Naive B cell (primary cell): ENCODE measurements at places on chromosomes 11 and 22.
A peak's percentile ranks its signal among the peaks of the same experiment; 100 is the strongest.

DNA sequence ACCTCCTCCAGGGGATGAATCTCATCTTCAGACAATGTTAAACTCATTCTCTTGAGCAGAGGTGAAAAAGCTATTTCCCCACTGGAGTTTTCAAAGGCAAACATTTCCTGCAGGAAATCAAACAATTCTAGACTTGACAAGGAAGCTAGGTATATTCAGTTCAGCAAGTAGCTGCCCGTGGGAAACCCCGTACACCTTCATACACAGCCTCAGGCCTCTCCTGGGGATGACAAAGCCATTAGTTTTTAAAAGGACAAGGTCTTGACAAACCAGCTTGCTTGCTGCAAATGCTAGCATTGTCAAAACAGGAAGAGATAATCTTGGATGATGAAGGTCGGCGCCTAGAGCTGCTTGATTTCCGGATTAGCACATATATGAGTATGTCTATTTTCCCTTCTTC lies 1630.8 kb upstream of the TENM4 start:
- no peak for DNase-seq

DNA sequence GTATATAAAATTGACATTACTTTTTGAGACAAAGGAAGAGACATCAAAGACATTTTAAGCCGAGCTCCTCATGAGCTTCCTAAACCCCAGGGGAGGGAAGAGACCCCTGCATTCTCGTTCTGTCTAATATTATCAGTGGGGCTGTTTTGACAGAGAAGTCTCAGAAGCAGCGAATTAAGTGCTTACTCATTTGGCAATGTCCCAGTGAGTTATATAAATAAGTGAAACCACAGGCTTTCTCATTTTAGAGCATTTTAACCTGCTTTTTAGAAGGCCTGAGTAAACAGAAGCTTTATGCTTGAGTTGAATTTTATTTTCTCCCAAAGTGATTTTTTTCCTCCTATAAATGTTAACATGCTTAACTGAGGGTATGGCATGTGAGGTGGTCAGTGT lies 23.2 kb upstream of the C1QTNF4 start:
- no peak for DNase-seq

DNA sequence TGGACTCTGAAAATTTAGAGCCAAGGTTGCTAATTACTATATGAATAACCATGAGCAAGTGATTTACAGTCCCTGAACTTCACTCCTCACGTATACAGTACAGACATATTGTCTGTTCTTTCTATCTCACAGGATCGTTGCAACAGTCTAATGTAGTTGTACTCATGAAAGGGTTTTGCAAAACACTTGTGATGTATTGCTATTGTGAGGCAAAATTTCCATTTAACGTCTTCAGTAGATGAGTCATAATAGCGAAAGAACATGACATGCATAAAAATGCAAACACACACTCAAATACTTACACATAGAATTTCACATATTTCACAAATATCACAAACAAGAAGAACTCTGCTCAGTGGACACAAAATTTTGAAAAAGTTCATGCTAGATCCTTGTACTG lies 134.6 kb upstream of the TRPC6 start:
- DNase-seq: no peak

GRCh38 chr11:32888805-32889204 lies 3.8 kb upstream of the QSER1 start:
- no peak for DNase-seq

GRCh38 chr11:1389103-1389931 lies 417 bp upstream of the BRSK2 start:
- DNase-seq: peak; percentile 95

DNA sequence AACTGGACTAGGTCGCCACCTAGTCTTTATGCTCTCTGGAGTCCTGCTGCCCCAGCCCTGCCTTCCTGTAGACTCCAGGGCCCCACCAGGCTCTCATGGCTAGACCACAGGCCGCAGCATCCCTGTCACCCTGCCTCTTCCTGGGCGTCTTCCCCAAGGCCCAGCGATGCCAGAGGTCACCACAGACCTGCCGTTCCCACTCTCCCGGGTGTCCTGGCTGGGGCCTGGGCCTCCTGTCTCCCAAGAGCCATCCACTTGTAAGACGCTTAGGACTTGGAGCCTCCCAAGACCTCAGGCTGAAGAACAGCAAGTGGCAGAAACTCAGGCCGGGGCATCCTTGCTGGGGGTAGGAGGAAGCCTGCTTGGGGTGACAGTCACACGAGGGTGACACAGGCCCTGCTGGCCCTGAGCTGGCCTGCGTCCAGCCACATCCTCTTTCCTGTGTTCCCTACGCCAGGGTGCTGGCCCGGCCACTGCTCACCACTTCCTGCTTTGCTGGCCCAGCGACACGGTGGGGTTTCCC lies 2.0 kb upstream of the TCIRG1 start:
- no peak for DNase-seq

DNA sequence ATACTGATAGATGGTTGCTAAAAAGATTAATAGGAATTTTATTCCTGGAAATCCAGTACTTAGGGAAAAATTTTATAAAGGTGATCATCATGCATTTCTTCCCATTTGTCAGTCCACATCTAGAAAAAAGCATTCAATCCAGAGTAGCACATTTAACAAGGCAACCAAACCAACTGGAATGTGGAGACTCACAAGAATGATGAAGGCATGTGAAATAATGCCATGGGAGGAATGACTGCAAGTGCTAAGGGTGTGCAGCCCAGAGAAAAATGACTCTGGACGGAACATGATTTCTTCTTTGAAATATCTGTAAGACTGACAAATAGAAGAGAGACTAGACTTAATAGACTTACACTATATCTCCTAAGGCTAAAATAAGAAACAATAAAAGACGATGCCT lies 33.8 kb downstream of the BLID start:
- DNase-seq: no peak

DNA sequence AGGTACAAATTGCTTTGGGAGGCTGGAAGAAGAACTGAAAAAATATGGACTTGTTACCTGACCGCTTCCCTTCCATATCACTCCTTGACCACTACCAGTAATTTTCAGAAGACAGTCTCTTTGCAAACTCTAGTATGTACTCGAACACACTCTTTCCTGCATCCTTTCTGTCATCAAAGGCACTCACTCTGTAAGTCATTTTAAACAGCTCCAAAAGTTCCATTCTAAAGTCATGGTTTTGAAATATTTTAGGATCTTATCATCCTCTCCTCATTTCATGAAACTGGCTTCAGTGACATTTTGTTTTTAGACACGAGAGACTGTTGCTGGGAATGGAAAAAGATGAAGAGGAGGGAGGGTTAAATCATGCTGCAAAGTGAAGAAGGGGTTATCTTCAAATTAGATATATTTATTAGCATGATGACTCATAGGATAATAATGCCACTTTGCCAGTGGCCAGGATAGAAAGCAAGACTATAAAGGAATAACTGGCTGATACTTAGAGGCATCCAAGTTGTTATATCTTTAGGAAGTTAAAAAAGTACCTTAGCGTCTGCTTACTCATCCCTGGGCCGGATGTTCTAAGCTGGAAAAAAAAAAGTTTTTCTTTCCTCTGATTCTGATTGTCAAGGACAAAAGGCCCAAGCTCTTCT lies 549.3 kb downstream of the METTL15 start:
- DNase-seq: no peak

GRCh38 chr22:48366056-48366455 lies 1461.6 kb downstream of the BRD1 start:
- no peak for DNase-seq

GRCh38 chr22:36736701-36737320 lies 33.3 kb upstream of the CACNG2 start:
- no peak for DNase-seq

- no peak for DNase-seq
These were observed 11.7 kb upstream of the FLRT1 start for GRCh38 chr11:64023712-64024710.

GRCh38 chr22:17366830-17367229 lies 2.4 kb upstream of the CECR2 start:
- DNase-seq: no peak

DNA sequence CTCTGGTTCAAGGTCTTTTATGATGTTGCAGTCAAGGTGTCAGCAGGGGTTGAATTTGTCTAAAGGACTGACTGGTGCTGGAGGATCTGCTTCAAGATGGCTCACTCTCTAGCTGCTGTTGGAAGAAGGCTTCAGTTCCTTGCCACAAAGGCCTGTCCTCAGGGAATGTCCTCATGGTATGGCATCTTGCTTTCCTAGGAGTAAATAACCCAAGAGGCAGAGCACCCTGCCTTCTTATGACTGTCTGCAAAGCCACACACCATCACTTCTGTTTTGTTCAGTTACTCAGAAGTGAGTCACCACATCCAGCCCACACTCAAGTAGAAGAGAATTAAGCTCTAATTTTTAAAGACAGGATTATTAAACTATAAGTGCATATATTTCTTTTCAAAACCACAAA lies 45.2 kb downstream of the PLAAT5 start:
- DNase-seq: no peak

DNA sequence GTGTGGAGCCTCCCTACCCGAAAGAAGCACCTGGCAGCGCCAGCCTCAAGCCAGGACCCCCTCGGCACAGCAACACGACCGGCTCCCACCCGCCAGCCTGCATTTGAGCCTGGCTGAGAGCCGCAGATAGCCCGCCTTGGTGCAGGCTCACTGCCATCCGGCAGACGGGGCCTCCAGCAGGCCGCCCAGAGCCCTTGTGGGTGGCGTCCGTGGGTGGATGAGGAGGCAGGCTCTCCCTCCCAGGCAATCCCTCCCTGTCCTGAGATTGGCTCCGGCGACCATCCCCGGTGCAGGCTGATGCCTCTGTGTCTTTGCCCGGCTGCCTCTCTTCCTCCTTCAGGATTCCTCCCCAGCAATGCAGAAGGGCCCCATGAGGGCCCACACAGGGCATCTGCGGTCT lies 1527.9 kb downstream of the BRD1 start:
- no peak for DNase-seq

- DNase-seq: no peak
These were observed 104.0 kb downstream of the SOX6 start for GRCh38 chr11:16252373-16252772.

DNA sequence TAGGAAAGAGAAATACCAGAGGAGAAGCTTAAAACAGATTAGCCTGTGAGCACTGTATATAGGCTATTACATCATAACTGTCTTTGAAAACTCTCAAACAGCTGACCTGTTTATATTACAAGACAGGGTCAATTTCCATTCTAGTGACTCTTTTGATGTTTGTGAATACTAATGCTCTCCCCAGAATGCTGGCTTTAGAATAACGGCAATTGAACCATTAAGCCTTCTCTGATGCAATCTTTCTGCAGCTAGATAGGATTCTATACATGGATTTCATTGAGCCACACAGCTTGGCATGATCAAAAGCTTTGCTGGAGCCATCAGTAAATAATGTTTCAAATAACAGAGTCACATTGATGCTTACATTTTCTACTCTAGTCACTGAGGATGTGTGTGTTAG lies 122.7 kb upstream of the FAT3 start:
- DNase-seq: no peak

GRCh38 chr11:35458846-35459245 lies 39.5 kb upstream of the SLC1A2 start:
- DNase-seq: no peak

DNA sequence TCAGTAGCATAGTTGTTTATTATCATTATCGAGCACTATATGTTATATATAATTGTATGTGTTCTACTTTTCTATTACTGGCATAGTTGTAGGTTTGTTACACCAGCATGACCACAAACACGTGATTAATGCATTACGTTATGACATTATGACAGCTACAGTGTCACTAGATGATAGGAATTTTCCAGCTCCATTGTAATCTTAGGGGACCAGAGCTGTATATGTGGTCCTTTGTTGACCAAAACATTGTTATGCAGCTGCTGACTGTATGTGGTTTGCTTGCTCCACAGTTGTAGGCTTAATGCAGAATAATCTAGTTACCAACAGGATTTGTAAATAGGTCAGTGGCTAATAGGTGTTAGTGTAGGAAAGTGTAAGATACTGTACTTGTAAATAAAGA lies 66.1 kb downstream of the HSD17B12 start:
- no peak for DNase-seq

GRCh38 chr22:31530823-31531195 lies 34.5 kb downstream of the SFI1 start:
- DNase-seq: no peak

- no peak for DNase-seq
These were observed 21.8 kb upstream of the PIK3C2A start for GRCh38 chr11:17229481-17230152.

DNA sequence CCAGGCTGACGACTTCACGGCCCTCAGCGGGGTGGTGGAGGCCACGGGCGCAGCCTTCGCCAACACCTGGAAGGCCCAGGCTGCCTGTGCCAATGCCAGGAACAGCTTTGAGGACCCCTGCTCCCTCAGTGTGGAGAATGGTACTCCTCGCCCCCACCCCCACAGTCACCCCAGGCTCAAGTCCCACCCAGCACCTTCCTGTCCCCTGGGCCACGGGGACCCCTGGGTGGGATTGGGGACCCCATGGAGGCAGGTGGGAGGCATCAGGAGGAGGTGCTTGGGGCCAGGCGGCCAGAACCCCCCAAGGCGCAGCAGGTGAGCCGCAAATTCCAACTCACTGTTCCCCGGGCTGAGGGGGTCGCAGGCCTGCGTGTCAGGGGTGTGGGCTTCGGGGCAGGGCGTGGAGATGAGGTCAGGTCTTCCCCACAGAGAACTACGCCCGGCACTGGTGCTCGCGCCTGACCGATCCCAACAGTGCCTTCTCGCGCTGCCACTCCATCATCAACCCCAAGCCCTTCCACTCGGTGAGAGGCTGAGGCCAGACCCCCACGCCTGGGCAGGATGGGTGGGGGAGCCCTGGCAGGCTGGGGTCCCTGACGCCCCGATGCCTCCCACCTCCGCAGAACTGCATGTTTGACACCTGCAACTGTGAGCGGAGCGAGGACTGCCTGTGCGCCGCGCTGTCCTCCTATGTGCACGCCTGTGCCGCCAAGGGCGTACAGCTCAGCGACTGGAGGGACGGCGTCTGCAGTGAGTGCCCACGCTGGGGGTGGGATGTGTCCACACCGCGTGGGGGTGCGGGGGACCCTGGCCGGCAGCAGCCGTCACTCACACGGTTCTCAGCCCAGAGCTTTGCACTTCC lies 9.4 kb downstream of the MUC5B start:
- DNase-seq: no peak
